Right renal pelvis (tissue), 4 donors: ENCODE measurements at places on chromosomes 2 and 18. TPM values are rescaled to one million over a fixed set of nuclear protein-coding genes. Genes with fewer than 3 reads are reported as not detected.

- no peak for DNase-seq
Observed at GRCh38 chr2:209311948-209312347, 111.9 kb upstream of the MAP2 start.

DNA sequence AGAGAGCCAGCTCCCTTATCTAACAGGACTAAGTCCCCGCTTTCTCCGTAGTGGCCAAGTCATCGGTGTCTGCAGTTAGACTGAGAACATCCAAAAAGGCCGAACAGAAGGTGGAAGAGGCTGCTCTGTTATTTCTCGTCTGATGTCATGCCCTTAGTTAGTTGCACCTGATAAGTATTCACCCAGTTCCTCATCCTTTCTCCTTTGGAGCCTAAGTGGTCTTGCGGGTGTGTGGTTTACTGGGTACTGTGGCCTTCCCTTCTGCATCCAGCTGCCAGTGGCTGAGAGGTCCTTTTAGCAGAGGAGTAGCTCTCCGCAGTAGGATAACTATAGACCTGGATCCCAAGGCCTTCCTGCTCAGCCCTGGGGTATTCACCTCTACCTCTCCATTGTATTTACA lies 211.6 kb downstream of the BCL2 start:
- DNase-seq = no peak

Gene SRD5A2
- 0.10 TPM for polyA plus RNA-seq

Gene RAX
- not detected for polyA plus RNA-seq

Gene PIEZO2
- 16.8 TPM for polyA plus RNA-seq

DNA sequence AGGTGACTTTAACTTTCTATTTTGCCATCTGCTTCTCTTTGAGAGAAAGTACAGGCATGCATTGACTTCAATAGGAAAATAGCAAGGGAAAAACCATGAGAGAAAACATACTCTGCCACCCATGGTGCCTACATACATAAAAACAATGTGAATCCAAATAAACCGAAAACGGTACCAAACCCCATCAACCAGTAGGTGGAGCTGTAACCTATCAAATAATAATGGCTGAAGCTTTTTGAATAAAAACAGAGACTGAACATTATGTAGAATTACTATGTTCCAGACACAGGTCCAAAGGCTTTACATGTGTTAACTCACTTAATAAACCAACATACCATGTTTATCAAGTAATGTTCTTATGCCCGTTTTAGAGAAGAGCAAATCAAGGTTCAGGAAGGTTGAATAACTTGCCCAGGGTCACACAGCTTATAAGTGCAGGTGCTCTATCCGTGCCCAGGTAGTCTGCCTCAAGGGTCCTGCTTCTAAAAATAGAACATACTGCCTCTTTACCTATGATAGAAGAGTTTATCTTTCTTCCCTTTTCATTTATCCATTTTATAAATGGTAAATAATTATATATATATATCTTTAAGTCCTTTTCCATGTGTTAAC lies 293.9 kb upstream of the SYT4 start:
- no peak for DNase-seq

Gene UGT1A8
- polyA plus RNA-seq = not detected

DNA sequence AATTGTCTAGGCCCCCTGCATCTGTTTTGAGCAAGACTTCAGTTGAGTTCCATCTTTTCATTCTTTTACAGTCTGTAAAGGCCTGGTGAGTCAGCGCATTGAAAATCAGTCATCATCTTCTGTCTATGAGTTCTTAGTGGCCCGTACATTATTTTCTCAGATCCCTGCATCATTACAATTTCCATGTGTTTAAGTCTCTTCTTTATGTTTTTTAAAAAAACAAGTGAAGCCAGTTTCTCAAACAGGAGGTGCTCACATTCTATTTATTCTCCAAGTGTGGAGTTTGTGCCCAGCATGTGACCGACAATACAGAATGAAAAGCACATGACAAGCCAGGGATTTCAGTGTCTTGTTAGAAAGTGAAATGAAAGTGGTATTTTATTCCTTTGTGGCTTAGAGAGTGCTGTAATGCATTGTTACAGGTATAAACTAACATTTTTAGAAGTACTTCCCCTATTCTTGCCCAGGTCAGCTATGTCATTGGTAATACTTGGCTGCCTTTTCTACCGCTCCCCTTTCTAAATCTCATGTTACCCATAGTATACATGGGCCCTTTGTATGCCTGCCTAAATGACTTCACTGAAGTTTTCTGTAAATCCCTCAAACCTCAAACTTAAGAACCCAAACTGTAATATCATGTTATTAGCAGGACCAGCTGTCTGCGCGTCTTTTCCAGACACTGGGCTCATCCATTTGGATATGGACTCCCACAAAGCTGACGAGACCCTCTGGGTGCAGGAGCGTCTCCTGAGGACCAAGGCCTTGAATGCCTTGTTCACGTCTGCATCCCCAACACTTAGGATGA lies 67.6 kb downstream of the FEZ2 start:
- DNase-seq = no peak

Gene CFAP65
- 0.41 TPM for polyA plus RNA-seq

Gene NABP1
- polyA plus RNA-seq = 28.9 TPM

DNA sequence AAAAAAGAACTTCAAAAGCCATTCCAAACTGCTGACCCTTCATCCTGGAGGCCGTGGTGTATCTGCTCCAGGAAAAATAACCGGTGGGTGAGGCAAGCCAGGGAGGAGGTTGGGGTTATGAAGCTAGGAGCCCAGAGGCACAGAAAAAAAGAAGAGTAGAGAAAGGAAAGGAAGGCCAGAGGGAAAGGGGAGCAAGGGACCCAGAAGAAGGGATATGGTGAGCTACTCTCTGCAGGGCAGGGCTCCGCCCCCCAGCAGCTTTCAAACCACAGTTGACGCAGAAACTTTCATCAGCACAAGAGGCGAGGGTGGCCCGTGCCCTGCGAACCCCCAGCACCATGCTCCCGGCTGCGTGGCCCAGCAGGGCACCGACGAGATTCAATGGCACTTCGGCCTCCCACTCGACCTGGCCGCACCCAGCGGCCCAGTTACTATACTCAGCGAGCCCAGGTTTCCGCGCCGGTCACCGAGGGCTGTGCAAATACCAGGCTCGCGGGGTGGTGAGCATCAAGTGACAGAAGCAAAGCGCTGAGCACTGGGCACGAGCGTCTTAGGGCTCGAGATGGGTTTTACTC lies 665 bp downstream of the MCM6 start:
- DNase-seq = peak; percentile 14

DNA sequence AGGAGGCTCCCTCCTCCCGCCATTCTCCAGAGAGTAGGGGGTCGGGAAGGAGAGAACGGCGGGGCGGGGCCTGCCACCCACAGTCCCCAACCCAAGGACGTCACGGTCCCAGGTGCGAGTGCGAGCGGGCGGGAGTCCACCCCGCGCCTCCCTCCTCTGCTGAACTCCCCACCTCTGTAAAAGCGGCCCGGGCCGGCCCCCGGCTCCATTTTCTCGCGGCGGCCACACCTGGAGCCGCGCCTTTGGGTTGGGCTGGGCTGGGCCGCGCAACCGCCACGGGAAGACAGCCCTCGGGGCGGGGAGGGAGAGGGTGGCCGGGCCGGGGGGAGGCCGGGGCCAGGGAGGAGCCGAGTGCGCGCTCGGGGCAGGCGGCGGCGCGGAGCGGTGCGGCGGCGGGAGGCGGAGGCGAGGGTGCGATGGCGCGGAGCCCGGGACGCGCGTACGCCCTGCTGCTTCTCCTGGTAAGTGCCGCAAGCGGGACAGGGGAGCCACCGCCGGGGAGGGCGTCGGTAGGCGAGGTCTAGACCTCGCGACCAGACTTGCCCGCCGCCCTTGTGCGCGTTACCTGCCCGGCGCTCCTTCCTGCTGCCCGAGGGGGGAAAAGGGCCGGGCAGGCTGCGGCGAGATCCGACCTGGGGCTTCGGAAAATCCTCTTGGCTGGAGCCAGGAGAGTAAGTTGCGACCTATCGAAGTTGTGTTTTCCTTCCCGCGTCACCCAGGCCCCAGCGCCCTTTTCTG lies at the start of gene DSG2:
Gene DSG2 (plus strand): TSS at position 342 of the 738 bp plus-strand sequence. CDS start 75 bp downstream, at position 417.
- DNase-seq = peak; percentile 36

Gene MOGAT1
- not detected for polyA plus RNA-seq

Gene RNASEH1
- 18.7 TPM for polyA plus RNA-seq

Gene HNRNPA3
- 605 TPM for polyA plus RNA-seq

DNA sequence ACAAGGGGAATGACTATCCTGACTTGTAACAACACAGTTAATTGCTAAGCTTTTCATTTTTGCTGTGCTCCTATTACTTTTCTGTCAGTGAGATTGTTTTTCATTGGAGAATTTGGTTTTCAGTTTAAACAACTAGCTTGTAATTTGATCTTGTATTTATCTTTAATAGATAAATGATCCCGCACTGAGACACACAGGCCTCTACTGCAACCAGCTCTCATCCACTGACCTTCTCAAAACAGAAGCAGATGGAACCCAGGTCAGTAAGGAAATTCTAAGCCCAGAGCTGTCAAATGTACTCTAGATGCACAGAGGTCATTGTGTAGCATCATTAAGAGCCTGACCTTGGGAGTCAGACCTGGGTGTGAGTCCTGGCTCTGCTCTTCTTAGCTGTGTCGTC lies 30.7 kb downstream of the PTRHD1 start:
- no peak for DNase-seq

- DNase-seq = no peak
Observed at GRCh38 chr2:25330273-25330672, 11.5 kb downstream of the DNMT3A start.

GRCh38 chr18:62037012-62037742 lies 144.4 kb upstream of the RNF152 start:
- DNase-seq = no peak

- DNase-seq = no peak
Observed at GRCh38 chr2:77864426-77864825, 342.2 kb upstream of the LRRTM4 start.

GRCh38 chr2:24448797-24449196 lies 42.3 kb upstream of the NCOA1 start:
- no peak for DNase-seq

Gene UPP2
- polyA plus RNA-seq = 3.7 TPM

Gene IL1A
- polyA plus RNA-seq = not detected

DNA sequence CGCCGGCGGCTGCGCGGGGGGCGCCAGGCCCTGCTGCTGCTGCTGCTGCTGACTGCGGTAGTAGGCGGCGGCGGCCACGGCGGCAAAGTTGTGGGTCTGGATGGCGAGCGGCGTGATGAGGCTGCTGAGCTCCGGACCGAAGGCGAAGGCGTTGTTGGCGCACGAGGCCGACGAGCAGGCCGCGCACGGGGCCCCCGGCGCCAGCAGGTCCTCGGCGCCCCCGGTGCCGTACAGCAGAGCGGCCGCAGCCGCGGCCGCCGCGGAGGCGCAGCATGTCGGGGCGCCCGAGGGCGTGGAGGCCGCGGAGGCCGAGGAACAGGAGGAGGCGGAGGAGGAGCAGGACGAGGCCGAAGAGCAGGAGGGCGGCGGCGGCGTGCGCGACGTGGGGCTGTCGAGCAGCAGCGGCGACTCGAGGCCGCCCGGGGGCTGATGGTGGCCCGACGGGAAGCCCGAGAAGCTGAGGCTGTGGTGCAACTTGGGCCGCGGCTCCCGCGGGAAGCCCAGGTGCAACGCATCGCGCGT lies 1.8 kb downstream of the ZFP36L2 start:
- DNase-seq = no peak

- no peak for DNase-seq
Observed at GRCh38 chr2:37529830-37530415, 141.5 kb downstream of the CDC42EP3 start.

Gene HES6
- 4.7 TPM for polyA plus RNA-seq

GRCh38 chr2:96528006-96528699 lies 8.4 kb upstream of the ARID5A start:
- no peak for DNase-seq

Gene IL37
- polyA plus RNA-seq = not detected

Gene TLX2
- not detected for polyA plus RNA-seq

GRCh38 chr2:29174937-29175336 lies 59.7 kb downstream of the CLIP4 start:
- no peak for DNase-seq

Gene DTNA
- 17.1 TPM for polyA plus RNA-seq

DNA sequence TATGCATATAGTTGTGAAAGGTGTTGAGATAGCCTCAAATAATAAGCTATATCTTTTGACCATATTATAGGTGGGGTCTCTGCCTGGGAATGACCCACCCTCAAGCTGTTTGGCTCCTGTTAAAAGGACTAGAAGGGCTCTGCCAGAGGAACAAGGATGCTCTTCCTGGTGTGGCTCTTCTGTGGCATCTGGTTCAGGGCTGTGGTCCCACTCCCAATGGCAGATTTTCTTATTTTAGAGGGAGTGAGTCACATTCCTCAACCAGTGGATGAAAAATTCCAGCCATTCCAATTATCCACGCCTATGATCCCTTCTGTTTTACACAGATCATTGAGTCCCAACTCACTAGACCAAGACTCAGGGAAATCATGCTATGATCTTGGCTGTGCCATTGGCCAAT lies 119.9 kb downstream of the PARD3B start:
- no peak for DNase-seq

GRCh38 chr2:206799083-206799482 lies 33.7 kb downstream of the FASTKD2 start:
- DNase-seq = no peak

GRCh38 chr2:1682181-1682440 lies 62.2 kb downstream of the PXDN start:
- DNase-seq = no peak

Gene GNAL
- polyA plus RNA-seq = 5.1 TPM

- DNase-seq = no peak
Observed at GRCh38 chr2:190280565-190281350, 38.9 kb downstream of the HIBCH start.

DNA sequence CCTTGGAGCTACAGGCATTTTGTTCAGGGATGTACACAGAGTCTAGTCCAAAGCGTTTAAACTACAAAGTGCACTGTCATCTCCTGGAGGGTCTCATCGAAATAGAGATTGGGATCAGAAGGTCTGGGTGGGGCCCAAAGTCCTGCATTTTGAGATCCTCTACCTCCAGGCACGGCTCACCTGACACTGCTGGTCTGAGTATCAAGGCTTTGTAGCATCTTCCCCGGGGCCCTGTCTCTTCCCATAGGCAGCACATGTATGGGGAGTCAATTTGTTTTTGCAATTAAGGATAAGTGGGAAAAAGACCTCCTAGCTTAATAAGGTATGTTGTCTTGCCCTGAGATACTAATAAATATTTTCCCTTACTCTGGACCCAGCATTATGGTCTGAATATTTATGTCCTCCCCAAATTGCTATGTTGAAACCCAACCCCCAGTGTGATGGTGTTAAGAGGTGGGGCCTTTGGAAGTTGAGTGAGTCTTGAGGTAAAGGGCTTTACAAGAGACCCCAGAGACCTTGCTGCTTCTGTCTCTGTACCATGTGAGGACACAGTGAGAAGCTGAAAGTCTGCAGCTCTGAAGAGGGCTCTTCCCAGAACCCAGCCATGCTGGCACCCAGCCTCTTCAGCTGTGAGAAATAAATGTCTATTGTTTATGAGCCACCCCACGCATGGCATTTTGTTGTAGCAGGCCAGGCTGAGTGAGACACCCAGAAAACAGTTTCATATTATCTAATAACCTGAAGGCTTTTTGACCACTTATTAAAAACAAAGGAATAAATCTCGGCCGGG lies 258.7 kb upstream of the HS6ST1 start:
- no peak for DNase-seq

DNA sequence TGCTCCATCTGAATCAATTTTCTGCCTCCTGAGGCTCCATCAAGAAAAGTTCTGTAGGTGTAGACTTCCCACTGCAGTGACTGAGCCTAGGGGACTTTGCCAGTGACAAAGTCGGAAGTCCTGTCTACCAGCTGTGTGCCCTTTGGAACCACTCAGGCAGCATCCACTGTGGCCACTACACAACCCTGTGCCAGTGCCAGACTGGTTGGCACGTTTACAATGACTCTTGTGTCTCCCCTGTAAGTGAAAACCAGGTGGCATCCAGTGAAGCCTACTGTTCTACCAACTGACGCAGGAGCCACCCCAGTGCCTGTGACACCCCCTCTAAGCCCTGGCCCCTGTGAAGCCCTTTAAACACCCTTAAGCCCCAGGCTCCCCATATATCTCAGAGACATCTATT lies 132.1 kb upstream of the SERPINE2 start:
- DNase-seq = no peak
